ENCODE measurements at places on chromosomes 2 and 18. TPM values are rescaled to one million over a fixed set of nuclear protein-coding genes. Genes with fewer than 3 reads are reported as not detected.

DNA sequence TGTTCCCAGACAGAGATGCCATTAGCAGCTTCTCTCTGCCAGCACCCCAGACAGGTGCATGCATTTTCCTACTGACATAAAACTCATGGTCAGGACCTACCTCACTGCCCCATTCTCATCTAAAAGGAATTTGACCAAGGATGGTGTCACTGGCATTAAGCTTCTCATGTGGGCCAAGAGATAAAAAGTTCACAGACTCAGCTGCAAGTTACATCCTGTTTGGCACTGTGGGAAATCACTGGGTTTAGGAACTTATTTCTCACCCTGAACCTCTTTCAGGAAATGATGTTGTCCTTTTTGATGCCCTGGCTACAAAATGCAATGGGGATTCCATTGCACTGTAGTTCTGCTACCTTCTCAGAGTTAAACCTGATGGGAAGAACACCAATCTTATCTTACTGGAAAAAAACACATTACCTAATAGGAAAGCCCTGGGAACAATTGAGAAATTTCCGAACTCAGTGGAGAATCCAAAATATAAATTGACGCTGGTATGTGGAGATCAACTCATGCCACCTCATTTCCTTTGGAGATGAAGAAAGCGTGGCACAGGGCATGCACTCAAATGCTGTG is 252.1 kb upstream of the COPS8 start:
- DNase-seq: no peak

DNA sequence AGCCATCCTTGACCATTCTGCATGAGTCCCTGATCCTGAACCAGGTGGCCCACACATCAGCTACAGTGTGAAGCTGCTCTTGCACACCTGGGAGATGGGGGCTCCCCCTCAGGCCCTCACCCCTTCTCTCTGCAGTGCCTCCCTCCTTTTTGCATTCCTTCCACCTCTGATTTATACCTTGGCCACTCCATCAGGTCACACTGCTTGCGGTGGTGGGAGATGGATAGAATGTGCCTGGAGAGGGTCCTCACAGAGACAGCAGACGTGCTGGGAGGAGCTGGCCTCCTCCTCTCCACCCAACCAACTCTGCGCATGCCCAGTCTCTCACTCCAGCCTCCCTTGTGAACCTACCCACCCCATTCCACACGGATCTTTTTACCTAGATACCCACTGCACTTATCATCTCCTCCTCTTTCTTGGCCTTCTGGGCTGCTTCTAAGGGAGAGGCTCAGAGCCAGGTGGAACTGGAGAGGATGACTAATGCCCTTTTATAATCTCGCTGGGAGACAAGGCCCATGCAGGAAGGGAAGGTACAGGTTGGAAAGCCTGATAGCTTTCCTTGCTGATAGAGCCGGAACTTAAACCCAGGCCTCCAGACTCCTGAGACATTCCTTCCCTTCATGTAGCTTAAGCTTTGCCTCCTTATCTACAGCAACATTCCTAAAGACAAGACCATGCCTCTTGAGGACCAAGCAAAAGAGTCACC is 205.1 kb downstream of the ZBTB7C start:
- no peak for DNase-seq

DNA sequence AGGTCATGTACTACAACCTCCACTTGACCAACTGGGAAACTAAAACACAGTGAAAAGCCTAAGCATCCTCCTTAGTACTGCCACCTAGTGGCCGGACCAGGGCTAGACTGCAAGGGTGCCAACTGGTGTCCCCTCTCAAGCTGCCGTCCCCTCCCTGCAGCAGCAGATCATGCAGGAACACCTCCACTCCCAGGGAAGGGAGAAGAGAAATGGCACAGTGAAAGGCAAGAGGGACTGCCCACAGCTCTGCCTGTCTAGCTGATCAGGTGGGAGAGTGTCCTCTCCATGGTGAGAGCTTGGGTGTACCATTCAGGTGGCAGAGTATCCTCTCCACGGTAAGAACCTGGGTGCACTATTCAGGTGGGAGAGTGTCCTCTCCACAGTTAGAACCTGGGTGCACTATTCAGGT is 78.1 kb downstream of the AAK1 start:
- no peak for DNase-seq

- DNase-seq: no peak
These were observed 31.3 kb downstream of the LANCL1 start for GRCh38 chr2:210445116-210445707.

DNA sequence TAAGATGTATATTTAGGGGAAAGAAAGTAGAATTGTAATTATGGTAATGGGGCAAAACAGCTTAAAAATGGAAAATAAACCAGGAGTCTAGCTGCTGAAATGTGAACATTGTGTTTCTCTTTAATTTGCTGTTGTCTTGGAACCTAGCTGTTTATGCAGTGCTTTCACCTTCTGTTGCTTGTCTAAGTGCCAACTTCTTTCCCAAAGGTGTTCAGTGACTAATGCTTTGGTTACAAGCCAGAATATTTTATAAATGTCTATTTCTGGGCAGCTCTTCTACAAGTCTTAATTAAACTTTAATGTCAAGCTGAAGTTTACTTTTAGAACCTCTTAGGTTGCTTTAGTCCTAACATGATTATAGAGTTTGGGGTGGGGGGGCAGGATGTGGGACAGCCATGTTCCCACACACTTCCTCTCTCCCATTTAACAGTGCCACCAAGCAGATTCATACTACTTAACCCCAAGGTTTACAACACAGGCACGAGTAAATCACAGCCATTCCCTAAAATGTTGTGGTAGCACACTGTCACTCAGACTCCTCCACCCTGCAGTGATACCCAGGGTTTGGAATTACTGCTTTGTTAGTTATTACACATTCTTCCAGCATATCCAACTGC is 60.6 kb downstream of the ITGA4 start:
- DNase-seq: no peak

DNA sequence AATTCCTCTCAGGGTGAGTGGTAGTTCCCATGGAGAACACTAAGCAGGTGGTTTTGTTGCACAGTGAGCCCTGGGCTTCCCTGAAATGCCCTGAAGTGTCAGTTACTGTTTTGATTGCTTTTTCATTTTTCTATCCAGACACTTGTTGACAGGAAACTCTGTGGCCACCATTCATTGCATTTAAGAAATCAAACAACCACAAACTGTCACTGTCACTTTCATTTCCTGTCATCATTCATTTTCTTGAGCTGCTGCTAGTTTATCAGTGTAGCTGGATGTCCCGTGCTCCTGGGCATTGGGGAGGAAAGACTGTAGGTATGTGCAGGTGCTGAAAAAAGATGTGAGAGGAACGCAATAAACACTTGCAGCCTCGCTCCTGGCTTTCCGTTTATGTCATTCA is 891.6 kb upstream of the ZEB2 start:
- DNase-seq: no peak

GRCh38 chr2:239038773-239039478 is 191.0 kb downstream of the TWIST2 start:
- DNase-seq: no peak

DNA sequence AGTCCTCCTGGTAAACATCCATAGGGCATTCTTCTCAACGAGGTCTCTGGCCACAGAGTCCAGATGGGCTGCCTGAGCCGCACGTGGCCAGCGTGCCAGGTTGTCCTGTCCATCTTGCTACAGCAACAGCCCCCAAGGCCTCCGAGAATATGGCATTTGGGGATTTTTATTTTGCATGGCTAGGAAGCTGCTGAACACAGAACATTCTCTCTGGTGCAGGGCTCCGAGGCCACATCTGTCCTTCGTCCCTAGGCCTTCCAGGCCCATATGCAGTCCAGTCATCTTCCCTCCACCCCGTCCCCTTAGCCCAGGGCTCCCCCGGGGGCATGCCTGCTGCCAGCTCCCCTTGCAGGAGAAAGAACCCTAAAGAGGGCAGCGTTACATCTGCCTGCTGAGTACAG is 2.3 kb downstream of the HDAC4 start:
- DNase-seq: no peak

- DNase-seq: no peak
These were observed 820 bp downstream of the MTCL1 start for GRCh38 chr18:8705961-8706790.

DNA sequence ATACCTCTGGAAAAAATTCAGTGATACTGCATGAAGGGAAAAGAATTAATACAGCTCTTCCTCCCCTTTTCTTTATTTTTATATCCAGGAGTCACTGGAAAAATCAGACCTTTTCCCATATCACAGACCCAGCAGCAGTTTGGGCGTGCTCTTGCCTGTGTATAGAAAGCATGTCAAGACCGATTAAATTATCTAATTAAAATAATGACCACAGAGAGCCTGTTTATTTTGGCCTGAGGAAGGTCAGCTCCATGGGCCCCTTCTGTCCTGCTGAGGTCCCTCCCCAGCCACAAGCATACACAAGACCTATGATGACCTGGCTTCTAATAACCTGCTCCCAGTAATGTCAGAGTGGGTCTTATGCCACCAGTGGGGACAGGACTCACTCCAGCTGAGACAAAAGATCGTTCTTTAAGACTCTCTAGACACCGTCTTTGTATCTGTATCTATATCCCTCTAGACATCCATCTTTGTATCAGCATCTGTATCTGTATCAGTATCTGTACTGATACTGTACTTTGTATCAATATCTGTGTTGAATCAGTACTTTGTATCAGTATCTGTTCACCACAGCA is 147.8 kb downstream of the VAPA start:
- DNase-seq: no peak

DNA sequence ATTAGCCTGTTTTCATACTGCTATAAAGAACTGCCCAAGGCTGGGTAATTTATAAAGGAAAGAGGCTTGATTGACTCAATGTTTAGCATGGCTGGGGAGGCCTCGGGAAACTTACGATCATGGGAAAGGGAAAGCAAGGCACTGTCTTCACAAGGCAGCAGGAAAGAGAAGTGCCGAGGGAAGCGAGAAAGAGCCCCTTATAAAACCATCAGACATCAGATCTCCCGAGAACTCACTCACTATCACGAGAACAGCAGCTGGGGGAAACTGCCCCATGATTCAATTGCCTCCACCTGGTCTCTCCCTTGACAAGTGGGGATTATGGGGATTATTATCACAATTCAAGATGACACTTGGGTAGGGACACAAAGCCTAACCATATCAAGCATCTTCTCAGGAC is 23.3 kb downstream of the RHOB start:
- no peak for DNase-seq

GRCh38 chr18:5030636-5031035 is 166.4 kb downstream of the AKAIN1 start:
- no peak for DNase-seq

DNA sequence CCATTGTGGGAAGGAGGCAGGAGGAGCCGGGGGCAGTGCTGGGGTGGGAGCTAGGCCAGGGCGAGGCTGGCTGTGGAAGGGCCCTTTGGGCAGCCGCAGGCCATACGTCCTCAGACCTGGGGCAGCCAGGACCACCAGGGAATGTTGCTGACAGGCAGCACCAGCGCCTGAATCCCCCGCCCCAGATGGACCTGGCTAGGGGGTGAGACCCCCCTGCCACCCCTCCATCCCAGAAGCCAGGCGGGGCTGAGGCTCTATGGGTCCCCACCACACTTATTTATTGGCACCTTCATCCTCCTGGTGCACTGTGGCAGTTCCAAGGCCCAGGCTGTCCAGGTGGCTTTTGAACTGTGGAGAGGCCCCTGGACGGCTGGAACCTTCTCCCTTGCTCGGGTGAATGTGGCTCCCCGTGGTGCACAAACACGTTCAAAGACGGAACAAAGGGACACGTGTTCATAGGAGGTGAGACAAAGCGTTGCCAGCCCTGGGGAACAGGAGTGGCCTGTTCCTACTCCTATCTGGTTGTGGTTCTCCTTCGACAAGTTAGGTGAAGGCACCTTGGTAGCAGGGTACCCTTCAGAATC is 35.1 kb downstream of the RAMP1 start:
- DNase-seq: no peak

Gene DUSP2
- total RNA-seq: 8.5 TPM

Gene C2orf72
- total RNA-seq: 0.14 TPM

Gene CDH20
- total RNA-seq: 0.54 TPM
